Stimulated activated CD4-positive, alpha-beta T cell treated with anti-CD3 and anti-CD28 coated beads, Interleukin-1b, Interleukin-23, amount 100 ng/mL, for 1 hour (primary cell): ENCODE measurements at places on chromosomes 3 and 15.

GRCh38 chr3:82927309-82928253, 1166.1 kb upstream of the GBE1 start:
- DNase-seq, result no peak

DNA sequence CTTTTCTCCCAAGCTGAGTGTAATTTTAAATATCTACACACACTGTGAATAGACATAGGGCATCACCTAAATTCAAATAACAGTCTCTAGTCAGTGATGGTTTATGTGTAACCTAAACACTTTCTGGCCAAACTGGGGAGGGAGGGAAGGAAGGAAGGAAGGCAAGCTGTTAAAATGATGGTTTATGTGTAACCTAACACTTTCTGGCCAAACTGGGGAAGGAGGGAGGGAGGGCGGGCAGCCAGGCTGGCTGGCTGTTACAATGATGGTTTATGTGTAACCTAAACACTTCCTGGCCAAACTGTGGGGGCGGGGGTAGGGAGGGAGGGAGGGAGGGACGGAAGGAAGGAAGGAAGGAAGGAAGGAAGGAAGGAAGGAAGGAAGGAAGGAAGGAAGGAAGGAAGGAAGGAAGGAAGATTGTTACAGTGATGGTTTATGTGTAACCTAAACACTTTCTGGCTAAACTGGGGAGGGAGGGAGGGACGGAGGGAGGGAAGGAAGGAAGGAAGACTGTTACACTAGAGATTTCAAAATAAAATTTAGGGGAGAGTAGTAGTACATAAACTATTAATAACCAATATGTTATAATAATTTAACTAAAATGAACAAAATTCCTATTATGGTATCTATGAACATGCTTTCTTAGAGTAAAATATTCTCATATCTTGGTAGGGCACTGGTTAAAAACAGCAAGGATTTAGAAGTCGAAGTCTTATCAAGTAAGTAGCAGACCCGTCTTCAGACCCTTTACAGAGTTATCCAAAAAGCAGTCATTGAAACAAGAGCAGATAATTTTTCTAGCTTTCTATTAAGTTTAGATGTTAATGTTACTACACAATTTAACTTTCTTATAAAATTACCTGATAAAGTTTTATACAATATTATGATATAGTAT, 148.1 kb downstream of the LMLN start:
- DNase-seq, result no peak

DNA sequence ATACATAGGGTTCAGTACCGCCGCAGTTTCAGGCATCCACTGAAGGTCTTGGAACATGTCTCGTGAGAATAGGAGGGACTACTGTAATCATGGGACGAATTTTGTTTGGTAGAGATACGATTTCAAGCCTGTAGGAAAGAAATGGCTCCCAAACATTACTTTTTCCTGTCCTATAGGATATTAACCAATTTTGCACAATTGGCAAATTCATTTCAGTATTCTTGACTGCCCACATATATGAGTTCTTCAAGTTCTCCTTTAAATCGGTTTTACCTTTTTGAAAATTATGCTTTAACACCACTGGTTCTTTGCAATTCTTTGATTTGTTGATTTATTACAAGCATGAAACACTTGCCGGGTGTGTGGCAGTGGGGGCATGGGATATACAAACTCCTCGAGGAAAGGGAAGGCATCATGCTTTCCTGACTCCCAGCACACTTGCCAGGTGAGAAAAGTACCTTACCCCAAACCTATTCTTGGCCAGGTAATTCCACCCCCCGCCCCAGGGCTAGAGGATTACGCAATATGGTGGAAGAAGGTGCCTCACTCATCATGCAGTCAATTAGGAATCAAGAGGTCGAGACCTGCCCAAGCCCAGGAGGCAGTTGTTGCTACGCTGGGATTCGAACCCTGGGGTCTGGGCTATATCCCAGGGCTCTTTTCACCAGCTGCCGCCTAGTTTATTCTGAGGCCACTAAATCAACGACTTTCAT, 584 bp upstream of the LARS2 start:
- DNase-seq, result no peak

GRCh38 chr15:83200589-83200988, 7.0 kb downstream of the HDGFL3 start:
- no peak for DNase-seq

GRCh38 chr3:159257954-159258353, 456.1 kb downstream of the MFSD1 start:
- DNase-seq, result no peak

DNA sequence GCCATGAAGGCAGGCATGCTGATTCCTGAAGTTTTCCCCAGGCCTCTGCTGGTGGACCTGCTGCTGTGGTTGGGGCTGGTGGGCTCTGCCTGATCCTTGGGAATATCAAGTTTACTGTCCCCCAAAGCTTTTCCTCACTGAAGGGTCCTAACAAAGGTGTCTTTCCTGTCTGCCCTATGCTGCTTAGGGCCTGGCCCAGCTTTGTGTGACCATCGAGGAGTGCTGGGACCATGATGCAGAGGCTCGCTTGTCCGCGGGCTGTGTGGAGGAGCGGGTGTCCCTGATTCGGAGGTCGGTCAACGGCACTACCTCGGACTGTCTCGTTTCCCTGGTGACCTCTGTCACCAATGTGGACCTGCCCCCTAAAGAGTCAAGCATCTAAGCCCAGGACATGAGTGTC, 13.2 kb upstream of the EXOG start:
- DNase-seq, result no peak

GRCh38 chr15:25366058-25366457, 72.8 kb downstream of the UBE3A start:
- no peak for DNase-seq

GRCh38 chr3:106336619-106337018, 467.8 kb upstream of the CBLB start:
- DNase-seq, result no peak

DNA sequence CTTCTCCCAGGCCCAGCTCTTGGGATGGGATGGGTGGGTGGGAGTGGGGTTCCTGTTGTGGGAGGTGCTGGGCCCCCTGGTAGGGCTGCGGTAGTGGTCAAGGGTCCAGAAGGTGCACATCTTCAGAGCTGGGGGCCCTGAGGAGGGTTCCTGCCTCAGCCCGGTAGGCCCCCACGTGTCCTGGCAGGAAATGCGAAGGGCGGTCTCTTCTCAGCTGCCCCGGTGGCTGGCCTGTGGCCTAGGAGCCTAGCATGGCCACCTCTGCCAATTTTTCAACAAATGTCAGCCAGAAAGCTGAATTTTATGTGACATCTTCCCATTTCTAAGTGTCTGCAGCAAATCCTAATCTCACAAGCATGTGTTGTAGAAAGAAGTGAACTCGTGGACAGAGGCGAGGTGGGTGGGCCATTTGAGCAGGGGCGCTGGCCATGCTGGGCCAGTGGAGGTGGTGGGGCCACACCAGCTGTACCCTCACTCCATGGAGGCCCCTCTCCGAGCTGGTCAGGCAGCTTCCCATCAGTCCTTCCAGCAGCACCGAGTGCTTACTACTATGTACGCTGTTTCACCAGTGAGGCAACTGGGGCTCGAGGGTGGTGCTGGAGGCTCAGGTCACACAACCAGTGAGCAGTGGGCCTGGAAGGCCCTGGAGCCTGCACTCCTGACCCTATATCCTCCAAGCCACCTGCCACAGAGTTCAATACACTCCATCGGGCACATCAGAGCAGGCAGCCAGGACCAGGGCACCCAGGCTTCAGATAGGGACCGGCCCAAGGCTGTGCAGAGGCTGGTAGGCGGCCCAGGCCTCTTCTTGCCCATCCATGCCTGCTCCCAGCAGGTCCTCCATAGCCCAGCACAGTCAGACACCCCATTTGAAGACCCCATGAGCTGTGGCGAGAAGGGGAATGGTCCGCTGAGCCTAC, 23.2 kb downstream of the FBLN2 start:
- no peak for DNase-seq

DNA sequence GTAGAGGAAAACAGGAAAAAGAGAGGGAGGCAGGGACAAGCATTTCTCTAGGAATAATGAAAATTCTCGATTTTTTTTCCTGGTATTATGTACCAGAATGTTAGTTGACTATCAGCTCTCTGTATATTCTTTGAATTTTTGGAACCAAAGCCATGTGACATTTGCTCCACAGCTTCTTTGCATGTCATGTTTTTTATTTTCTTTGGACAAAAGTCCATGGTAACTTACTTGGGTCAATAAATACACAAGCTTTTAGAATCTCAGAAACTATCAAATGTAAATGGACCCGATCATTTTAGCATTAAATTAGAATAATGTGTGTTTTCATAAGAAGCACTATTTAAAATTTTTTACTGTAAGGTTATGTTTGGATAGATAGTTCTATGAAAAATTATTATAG, 320.5 kb downstream of the ZIC1 start:
- DNase-seq, result no peak

- no peak for DNase-seq
Observed at GRCh38 chr3:104514776-104515175, 851.9 kb upstream of the ALCAM start.

DNA sequence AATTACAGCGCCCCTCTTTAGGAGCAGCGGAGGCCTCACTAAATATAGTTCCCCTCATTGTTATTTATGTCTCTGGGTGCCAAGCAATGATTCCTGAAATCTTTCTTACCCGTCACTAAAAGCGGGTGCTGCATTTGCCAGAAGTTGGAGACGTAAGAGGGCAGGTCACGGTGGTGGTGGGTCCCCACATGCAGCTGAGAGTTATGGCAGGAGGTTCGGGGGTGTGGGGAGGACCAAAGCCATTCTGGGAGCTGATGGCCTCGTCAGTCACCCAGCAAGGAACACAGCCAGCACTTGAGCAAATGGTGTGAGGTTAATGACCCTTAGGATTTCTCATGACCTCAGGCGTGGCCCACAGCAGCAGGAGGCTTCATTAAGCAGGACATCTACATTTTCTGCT, 129.2 kb downstream of the RAB11A start:
- no peak for DNase-seq

DNA sequence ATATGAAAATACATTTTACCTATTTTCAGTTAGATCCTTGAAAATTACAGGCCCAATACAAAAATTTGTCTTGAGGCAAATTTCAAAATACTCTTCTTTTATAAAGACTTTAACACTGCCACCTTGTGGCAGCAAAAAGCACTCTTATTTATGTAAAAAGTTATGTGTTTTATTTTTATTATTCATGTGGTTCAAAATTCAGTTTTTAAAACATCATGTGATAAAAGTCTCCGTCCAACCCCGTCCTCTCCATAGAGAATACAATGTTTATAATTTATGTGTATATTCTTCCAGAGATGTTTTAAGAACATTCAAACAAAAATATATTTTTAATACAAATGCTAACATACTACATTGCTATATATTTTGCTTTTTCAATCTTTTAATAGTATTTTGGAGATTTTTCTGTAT, 36.9 kb upstream of the TRIM59 start:
- no peak for DNase-seq

- DNase-seq, result no peak
Observed at GRCh38 chr3:183378951-183379350, 49.5 kb downstream of the MCF2L2 start.

DNA sequence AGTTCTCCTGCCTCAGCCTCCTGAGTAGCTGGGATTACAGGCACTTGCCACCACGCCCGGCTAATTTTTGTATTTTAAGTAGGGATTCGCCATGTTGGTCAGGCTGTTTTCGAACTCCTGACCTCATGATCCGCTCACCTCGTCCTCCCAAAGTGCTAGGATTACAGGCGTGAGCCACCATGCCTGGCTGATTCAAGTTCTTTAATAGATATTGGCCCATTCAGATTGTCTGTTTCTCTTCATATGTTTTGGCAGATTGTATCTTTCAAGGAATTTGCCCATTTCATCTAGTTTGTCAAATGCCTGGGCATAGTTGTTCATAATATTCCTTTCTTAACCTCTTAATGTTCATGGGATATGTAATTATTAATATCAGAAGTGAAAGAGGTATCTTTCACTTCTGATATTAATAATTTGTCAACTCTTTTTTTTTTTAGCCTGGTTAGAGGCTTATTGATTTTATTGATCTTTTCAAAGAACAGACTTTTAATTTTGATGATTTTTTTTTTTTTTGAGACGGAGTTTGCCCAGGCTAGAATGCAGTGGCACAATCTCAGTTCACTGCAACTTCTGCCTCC, 40.2 kb upstream of the ZFAND6 start:
- no peak for DNase-seq

DNA sequence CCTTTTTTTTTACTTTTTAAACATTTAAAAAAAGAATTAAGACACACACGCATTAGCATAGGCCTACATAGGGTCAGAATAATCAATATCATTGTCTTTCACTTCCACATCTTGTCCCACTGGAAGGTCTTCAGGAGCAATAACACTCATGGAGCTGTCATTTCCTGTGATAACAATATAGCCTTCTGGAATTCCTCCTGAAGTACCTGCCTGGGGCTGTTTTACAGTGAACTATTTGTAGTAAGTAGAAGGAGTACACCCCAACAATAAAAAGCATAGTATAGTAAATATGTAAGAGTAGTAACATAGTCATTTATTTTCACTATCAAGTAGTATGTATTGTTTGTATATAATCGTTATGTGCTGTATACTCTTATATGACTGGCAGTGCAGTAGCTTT, 19.5 kb upstream of the CLDN18 start:
- no peak for DNase-seq

DNA sequence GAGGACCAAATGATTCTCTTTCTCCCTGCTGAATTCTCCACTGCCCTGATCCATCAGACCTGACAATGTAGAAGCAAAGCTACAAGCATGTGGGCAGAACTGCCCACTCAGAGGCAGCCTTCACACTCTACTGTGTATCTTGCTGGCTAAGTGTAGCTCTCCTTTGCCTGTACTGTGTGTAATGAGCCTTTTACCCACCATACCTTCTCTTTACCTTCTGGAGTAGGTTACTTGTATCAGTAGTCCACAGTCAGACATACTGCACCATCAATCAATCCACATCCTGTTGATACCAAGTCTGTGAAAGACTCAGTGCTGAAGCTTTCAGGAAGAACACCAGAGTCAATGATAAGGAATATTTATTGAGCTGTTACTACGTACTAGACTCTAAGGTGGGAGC, 440.7 kb upstream of the ARHGEF26 start:
- DNase-seq, result no peak

DNA sequence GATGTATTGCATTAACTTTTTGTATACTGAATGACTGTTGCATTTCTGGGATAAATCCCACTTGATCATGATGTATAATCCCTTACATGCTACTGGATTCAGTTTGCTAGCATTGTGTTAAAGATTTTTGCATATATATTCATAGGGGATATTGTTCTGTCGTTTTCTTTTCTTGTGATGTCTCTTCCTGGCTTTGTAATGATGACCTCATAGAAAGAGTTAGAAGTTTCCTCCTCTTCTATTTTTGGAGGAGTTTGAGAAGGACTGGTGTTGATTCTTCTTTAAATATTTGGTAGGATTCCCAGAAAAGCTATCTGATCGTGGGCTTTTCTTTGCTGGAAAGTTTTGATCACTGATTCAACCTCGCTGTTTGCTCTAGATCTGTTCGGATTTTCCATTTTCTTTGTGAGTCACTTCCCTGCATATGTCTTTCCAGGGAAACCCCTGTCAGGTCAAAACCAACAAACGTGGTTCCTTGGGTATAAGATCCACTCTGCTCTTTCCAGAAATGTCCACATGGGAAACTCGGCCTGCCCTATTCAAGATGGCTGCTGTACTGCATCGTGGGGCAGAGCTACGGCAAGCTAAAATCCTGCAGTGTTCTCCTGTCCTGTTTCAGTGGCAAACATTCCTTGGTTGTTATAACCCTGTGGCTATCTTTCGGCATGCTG, 120.4 kb downstream of the GABRG3 start:
- no peak for DNase-seq

GRCh38 chr3:15380980-15381890, 46.1 kb downstream of the METTL6 start:
- DNase-seq, result no peak

- DNase-seq, result no peak
Observed at GRCh38 chr3:24100696-24101402, 155.8 kb downstream of the NR1D2 start.
